ENCODE measurements at places on chromosomes 3 and 15.

GRCh38 chr15:43954181-43954621, 127.4 kb downstream of the WDR76 start:
- DNase-seq: no peak

DNA sequence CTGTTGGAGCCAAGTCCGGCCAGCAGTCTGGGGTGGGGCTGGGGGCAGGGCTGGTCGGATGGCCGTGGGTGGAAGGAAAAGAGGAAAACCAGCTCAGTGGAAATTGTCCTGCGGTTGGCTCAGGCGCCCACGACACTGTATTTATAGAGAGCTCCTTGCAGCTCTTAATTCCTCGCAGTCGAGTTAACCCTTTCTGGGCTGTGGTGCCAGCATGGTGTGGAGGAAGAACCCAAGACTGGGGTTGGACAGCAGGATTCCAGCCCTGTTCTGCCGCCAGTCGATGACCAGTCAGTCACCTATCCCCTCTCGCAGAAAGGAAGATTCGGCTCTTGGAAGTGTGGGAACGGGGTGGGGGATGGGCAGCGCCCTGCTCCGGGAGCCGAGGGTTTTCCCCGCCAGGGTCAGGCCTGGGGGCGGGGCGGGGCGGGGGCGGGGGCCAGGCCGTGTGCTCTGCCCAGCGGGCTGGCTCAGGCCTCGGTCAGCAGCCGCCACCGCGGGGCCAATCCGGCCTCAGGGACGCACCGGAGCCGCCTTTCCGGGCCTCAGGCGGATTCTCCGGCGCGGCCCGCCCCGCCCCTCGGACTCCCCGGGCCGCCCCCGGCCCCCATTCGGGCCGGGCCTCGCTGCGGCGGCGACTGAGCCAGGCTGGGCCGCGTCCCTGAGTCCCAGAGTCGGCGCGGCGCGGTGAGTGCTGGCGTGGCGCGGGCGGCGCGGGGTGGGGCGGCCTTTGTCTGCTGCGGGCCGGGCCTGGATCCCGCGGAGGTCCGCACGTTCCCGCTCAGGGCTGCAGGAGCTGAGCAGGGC, at the start of gene CD276:
Gene CD276 (plus strand): TSS at position 607 of the 804 bp plus-strand sequence. CDS start 15,257 bp downstream, outside the sequence.
- DNase-seq: no peak

DNA sequence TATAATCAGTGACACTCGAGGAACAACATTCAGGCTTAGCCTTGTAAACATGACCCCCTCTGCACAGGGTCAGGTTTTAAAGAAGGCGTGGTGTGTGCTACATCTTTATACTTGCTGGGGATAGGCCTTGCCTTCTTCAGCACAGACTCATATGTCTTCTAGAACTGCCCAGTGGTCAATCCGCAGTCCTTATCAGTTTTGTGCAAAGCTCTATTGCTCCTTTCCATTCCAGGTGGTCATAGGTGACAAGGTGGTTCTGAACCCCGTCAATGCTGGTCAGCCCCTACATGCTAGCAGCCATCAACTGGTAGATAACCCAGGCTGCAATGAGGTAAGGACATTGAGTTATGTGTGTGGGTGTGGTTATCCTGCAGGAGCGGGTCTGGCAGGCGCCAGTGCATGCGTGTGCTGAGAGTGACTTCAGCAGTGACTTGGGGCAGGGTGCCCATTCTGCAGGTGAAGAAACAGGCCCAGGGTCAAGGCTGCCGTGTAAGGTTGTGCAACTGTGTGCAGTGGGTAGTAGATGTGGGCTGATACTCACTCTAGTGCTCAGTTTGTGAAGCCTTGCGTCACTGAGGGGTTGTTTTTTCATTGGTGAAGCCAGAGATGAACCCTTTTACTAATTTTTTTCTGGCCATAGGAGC, 150.9 kb downstream of the ITPR1 start:
- no peak for DNase-seq

DNA sequence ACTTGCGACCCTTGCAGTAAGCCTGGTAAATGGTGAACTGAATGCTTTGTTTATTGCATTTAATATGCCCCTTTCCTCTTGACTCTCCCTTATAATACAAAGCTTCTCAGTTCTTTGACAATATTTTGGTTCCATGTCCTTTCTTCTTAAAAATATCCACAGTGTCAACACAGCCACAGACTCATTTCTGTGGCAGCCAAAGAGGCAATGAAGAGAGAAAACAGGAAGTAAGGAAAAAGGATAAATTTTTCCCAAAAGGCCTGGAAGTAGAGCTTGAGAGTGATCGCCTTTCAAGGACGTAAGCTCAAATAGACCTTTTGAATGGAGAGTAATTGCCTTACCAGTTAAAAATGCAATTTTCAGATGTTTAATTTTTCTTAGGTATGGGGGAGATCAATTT, 59.4 kb downstream of the PEX5L start:
- DNase-seq: no peak

- peak; percentile 56 for DNase-seq
Measured at GRCh38 chr15:72472992-72473610, 1.0 kb upstream of the ARIH1 start.

DNA sequence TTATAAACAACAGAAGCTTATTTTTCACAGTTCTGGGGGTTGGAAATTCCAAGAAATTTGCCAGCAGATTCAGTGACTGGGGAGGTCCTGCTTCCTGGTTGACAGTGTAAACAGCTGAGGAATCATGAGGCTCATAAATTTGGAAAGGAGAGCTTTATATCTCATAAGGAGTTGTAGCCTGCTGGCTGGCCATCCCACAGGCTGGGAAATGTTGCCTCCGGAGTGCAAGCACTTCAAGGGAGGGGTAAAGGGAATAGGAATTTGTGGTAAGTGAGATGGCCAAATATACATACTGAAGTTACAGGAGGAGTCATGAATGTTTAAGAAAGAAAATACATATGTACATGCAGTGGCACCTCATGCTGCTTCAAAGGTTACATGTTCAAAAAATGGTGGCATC, 217.2 kb upstream of the CBLB start:
- no peak for DNase-seq

- DNase-seq: no peak
Measured at GRCh38 chr3:126052196-126053058, 31.5 kb downstream of the SLC41A3 start.

- DNase-seq: peak; percentile 47
Measured at GRCh38 chr3:49869525-49870126, at the start of gene CAMKV. CAMKV (minus strand) TSS chr3:49869906; CDS start chr3:49862388, 7,518 bp downstream.

DNA sequence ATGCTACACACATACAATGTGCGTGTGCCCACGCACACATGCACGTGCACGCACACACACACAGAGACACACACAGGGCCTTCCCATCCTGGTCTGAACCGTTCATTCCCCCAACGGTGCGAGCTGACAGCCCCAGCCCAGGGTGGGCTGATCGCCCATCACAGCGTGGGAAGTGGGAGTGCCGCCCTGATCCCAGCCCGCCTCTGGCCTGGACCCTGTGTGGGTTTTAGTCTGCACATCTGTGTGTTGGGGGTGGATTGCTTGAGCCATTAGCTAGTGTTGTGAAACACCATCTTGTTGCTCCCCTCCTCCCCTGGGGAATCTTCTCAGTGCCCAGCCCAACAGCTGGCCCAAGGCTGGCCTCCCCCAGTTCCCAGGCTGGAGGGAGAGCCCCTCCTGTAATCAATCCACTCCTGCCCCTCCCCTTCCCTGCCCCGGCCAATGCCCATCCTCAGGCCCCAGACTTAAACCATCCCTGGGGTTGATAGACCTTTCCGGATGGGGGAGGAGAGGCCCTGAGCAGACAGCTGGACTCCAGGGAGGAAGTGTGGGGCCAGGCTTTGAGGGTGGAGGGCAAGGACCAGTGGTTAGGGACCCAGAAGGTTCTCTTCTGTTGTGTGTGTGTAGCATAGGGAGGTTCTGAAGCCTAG, 8.3 kb downstream of the SEMA3G start:
- no peak for DNase-seq

DNA sequence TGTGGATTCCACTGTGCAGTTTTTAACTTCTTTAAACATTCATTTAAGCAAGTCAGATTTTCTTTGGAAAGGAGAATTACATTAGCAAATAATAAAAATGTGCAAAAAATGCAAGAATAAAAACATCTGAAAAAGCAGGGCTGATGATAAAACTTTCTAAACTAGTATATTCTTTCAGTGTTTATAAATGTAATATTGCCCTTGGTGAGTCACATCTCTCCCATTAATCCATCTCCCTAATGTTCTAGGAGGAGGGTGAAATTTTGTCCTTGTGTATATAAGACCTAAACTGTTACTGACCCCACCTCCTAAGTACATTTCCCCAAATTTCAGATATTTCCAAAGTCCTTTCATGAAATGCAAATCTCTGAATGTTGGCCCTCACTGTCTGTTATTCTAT, 28.5 kb upstream of the DCUN1D1 start:
- DNase-seq: no peak

GRCh38 chr3:135516143-135516542, 449.4 kb upstream of the PPP2R3A start:
- DNase-seq: no peak

DNA sequence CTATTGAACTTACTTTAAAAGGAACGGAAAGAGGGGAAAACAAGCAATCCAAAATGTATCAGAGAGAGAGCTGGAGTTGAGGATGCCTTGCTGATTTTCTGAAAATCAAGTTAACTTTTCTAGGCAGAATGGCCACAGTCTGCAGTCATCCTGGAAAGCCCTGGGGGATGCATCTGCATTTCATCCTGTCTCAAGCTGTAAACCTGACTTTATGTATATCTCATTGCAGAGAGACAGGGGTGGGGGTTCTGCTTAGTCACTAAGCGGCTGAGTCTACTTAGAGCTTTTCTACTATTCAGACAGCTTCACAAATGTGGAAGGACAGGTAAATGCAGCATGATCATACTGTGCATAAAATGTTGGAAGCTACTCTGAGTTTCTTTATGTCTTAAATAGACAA, 41.4 kb downstream of the MRPS25 start:
- no peak for DNase-seq
